ENCODE measurements at places on chromosomes 7 and 10.

- DNase-seq: no peak
Observed at GRCh38 chr7:41735206-41735605, 32.3 kb upstream of the INHBA start.

- no peak for DNase-seq
Observed at GRCh38 chr7:8089036-8089780, 120.6 kb downstream of the GLCCI1 start.

- DNase-seq: no peak
Observed at GRCh38 chr7:27424231-27424630, 181.6 kb downstream of the EVX1 start.

GRCh38 chr7:100485471-100485876, 1.7 kb downstream of the NYAP1 start:
- DNase-seq: no peak

DNA sequence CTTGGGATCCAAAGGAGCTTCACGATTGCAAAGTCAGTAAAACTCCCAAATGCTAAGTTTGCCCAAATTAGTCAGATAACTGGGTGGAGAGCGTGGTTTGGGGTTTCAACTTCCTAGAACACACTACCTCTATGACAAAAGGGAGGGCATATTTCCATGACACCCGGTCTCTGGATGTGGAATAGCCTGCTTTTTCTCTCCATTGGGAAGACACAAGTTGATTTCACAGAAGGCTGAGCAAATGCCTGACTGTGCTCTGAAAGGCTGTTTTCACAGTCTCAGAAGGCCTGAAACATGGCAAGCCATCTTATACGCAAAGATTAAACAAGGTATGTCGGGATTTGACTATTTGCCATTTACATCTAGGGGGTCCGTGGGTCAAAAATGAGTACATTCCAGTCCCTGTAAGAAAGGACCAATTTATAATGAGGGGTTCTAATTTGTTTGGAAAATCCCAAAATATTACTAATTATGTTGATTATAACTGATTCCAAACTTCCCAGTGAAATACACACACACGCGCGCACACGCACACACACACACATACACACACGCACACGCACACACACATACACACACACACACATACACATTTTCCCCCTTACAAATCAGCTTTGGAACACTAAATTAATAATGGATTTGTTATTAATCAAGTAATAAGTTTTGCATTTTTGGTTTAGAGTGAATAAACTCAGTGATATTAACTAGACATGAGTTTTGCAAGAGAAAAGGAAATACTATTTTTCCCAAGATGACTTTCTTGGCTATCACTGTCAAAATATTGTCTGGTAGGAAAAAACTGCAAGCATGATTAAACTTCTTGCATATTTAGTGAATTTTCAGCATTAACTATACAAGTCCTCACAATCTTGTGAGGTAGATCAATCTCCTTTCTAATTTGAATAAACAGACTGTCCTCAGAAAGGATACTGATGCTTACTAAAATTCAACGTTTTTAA, 105.0 kb downstream of the PRTFDC1 start:
- DNase-seq: no peak

- DNase-seq: no peak
Observed at GRCh38 chr7:143728333-143728862, 29.1 kb downstream of the CTAGE6 start.

- DNase-seq: no peak
Observed at GRCh38 chr7:151411551-151411950, 1.7 kb upstream of the WDR86 start.

- DNase-seq: no peak
Observed at GRCh38 chr7:116733924-116734580, 62.1 kb downstream of the MET start.
